ENCODE measurements at places on chromosomes 7 and 10.

- no peak for DNase-seq
Measured at GRCh38 chr10:50648935-50649227, 25.1 kb upstream of the SGMS1 start.

- DNase-seq, result no peak
Measured at GRCh38 chr7:112286250-112287086, 80.0 kb downstream of the ZNF277 start.

- no peak for DNase-seq
Measured at GRCh38 chr10:125034675-125035074, 92.8 kb downstream of the ZRANB1 start.

DNA sequence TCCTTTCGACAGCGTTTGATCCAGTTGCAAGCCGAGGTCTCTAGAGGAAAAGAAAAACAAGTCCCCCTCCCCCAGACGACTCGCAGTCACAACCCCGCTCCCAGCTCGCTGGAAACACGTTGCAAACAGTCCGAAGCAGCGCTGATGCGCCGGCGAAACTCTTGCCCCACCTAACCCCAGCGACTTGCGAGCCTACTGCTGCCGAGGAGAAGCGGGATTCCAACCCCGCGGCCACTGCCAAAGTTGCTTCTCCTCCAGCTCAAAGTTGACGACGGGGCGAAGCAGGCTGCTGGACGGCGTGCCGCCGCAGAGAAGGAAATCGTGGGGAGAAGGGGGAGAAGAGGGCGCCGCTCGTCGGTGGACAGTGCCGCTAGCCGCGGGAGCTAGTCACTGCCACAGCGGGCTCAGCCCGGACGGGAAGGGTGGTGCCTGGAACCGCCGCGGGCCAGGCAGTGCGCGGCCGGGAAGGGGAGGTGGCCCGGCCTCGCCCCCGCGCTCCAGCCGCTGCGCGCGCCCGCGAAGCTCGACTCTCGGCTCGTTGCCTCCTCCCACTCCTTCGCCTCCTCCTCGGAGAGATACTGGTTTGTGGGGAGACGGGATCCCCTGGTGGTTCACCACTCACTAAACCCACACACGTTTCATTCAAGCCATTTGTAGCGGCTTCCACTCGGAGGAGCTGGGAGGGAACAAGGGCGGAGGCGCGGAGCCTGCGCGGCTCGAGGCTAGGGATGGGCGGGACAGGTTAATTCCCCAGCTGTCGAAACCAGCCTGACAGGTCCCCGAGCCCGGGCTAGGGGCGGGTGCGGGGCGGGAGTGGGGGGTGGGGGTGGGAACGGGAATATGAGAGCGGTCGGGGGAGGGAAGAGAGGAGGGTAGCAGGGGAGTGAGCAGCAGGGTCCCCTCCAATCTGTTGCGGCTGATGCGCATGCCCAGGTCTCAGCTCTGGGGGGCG is at the start of gene GPR37:
Gene GPR37, minus strand, starts transcription at position 392 of the 952 bp plus-strand sequence. CDS start 816 bp downstream, outside the sequence.
- peak; percentile 33 for DNase-seq

- DNase-seq, result no peak
Measured at GRCh38 chr10:82953331-82953730, 1078.3 kb downstream of the NRG3 start.

DNA sequence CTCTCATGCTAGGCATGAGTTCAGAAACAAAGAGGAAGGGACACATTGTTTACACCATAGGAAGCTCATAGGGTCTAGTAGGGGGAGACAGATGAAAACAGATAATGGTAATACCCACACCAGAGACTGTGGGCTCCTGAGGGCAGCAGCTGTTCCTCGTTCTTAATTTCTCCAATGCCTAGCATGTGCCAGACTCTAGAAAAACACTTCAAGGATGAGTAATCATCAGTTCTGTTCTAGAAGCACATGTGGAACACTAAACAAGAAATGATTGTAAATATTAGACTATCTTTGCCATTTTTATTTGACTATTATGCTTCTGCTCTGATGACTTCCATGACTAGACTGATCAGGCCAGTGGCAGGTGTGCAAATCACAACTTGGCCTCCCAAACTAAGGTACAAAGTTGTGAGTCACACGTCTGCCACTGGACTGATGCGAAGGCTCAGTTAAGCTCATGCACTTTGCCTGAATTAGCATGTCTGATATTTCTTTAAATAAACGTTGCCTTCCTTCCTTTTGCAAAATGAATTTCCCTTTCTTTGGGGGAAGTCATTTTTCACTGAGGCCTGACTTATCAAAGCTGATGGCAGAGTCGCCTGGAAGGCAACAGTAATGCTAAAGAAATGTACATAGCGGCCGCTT is 89.2 kb upstream of the FGL2 start:
- DNase-seq, result no peak

GRCh38 chr7:98995111-98995510 is 116.8 kb downstream of the TRRAP start:
- DNase-seq, result no peak

DNA sequence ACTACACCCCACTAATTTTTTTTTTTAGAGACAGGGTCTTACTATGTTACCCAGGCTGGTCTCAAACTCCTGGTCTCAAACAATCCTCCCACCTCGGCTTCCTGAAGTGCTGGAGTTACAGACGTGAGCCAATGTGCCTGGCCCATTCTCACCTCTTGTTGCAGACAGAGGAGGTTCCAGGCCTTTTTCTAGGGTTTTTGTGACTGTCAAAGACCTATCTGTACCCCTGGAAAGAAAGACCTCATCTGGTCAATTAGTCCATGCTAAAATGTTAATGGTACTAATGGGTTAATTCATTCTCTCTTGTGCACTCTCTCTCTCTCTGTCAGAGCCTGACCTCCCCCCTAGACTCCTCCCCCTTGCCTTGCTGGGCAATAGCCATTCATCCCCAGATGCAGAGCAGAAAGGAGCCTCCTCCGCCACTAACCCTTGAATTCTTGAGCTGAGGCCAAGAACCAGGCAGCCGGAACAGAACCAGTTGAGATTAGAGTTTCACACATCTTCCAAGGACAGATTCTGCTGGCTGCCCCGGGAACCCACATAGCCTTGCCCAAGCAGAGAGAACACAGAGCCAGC is 209.7 kb downstream of the SKIDA1 start:
- peak; percentile 84 for DNase-seq
